ENCODE measurements at places on chromosomes 16 and 17.

DNA sequence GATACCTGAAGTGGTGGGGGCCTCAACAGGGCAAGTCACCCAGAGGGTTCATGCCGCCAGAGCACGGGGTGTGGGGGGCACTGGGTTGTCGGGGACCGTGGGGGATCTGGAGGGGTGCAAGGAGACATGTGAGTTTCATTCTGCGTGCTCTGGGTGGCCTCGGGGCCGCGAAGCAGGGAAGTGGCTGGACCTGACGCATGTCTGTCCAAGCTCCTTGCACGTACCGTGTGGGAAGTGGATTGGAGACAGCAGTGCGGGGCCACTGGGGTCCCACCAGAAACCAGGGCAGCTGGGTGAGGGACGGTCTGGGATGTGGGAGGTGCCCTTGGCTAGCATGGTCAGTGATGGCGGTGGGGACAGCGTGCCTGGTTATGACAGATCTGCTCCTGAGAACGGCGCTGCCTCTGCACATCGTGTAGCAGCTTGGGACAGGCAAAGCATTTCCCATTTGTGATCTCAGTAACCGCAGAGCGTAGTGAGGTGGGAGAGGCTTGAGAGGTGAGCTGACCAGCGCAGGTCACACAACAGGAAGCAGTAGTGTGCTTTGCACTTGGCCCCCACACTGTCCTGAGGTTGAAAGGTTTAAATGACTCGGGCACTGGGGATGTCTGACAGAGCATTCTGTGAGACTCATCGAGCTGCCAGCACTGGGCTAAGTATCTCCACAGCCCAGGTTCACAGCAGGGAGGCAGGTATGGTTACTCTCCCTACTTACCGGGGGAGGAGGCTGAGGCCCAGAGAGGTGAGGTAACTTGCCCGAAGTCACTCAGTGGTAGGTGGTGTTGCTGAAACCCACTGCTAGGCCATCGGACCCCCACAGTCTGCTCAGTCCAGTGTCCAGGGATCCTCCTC lies 114.4 kb downstream of the SOCS1 start:
- DNase-seq = no peak

DNA sequence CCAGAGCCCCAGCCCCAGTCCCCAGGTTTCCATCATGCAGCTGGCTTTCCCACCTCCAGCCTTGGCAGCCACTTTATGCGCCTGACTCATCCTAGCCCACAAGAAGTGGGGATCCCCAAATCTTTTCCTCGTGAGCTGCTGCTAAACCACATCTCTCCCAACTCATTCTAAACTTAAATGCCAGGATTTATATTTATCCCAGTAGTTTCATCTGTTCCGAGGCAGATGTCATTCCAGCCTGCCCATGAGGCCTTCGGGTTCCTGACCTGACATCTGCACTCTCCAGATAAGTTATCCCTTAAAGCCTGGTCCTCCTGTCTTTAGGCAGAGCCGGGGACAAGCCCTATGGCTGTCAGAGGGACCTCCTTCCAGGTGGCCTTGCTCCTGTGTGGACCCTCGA lies 16.6 kb downstream of the PLXDC1 start:
- no peak for DNase-seq

GRCh38 chr17:83106056-83106588 lies 26.7 kb downstream of the METRNL start:
- no peak for DNase-seq

GRCh38 chr17:79950306-79950705 lies 85.4 kb downstream of the TBC1D16 start:
- DNase-seq = no peak

GRCh38 chr16:4566144-4566543 lies 10.0 kb downstream of the C16orf96 start:
- DNase-seq = no peak

DNA sequence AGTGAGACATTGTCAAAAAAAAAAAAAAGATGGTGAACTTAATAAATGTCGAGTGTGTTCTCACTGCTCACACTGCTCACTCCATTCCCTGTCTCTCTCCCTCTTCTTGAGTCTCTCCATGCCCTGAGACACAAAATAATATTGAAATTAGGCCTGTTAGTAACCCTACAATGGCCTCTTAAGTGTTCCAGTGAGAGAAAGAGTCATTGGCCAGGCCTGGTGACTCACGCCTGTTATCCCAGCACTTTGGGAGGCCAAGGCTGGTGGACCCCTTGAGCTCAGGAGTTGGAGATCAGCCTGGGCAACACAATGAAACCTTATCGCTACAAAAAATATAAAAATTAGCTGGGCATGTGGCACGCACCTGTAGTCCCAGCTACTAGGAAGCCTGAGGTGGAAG lies 16.2 kb upstream of the CSF3 start:
- no peak for DNase-seq

DNA sequence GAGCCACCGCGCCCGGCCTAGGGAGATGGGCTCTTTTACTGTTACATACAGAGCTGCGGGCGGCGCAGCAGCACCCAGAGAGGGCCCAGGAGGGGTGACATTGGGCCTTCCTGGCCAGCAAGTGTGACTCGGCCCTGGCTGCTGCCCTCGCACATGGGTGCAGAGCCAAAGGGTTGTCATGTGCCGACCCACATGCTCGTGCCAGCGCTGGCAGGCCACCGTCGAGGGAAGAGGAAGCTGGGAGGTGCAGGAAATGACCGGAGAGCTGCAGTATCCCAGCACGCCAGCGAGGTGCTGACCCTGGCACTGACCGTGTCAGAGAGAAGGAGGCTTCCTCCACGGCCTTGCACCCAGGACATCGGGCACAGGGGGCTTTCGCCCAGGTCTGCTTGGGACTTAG lies 8.0 kb downstream of the ENDOV start:
- DNase-seq = no peak

- no peak for DNase-seq
Observed at GRCh38 chr16:86882586-86883280, 304.4 kb downstream of the FOXL1 start.

DNA sequence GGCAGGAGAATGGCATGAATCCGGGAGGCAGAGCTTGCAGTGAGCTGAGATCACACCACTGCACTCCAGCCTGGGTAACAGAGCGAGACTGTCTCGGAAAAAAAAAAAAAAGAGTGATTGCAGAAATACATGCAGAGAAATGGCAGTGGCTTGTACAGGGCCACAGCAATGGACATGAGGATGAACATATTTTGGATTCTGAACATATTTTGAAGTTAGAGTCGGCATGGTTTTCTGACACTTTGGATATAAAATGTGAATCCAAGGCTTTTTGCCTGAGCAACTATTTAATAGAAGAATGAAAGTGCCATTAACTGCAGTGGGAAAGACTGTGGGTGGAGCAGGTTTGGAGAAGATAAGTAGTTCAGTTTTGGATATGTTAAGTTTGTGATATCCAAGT lies 35.8 kb downstream of the CPD start:
- DNase-seq = no peak

DNA sequence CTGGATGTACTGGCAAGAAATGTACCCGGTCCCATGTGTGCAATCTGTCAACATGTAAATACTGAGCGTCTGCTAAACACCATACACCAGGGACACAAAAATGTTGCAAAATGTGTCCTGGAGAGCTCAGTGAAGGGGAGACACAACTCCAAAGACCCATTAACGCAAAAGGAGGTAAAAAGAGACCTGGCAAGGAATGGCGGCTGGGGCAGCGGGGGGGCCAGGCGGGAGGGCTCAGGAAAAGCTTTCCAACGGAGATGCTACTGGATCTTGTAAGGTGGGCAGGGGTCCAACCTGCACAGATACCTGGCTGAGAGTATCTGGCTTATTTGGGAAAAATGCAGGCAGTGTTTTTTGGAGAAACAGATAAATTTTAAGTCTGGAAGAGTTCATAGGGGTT lies 40.7 kb downstream of the ADCY9 start:
- no peak for DNase-seq

GRCh38 chr17:44568945-44569858 lies 11.9 kb downstream of the FZD2 start:
- DNase-seq = no peak

DNA sequence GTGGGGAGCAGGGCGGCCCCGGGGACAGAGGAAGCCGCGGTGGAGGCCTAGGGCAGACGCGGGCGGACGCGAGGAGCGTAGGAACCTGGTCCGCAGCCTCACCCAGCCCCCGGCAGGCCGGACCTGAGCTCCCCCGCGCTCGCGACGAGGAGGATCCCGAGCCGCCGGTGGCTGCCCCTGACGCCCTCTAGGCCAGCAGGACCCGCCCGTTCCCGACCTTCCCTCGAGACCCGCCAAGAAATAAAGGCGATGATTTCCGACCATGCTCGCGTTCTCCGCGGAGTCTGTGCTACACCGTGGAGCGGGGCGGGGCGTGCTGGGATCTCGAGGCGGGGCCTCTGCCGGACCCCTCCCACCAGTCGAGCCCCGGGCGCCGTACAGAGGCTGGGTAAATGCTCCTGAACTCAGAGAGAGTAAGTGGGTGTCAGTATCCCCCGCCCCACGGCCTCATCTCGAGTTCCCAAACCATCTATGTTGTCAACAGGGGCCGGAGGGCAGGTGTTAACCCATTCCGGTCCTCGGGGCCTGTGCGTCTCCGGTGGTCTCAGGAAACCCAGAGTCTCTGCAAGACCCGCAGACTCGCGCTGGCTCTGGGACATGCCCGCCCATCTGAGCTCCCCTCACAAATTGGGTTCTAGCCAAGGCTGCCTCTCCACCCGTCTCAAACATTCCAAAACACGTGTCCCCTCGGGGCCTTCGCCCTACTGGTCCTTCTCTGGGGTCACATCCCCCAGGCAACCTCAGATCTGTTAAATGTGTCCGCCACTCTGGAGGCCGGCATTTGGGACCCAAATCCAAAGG lies 13.7 kb downstream of the SYCE1L start:
- DNase-seq = peak; percentile 75

DNA sequence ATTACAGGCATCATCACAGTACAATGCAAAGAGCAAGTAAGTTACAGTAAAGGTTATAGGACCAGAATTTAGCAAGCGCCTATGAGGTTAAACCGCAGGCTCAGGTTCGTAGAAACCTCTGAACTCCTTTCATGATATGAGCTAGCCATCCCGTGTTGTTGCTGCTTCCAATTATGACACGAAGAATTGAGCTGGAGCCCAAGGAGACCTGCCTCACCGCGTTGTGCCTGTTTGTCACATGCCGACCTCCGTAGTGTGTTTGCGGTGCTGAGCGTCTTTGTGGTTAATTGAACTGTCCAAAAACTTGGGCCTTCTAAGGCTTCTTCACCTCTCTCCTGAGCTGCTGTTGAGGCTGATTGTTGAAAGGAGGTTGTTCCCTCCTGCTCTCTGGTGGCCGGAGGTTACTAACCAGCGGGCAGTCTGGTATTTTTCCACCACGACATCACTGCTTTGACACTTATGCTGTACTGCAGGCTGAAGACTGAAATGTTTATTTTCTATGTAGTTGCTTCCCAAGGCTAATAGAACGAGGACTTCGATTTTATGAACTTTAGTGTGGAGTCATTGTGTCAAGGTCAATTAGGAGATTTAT lies 67.5 kb downstream of the SEC14L1 start:
- no peak for DNase-seq

DNA sequence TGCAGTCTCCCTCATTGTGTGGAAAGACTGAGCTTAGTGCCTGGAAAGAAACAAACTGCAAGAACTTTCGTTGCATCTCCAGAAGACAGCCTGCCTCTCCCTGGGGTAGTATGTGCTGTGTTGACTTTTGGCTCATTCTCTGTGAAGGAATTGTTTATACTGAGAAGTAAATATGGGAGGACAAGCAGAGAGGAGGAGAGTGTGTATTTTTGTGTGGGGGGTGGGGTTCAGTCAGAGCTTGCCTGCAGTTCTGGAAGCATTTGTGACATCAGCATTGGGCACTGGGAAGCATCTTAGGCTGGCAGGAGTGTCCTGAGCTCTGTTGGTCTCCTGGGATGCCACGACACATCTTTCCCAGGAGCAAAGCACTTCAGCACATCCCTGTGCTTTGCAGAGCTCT lies 147.9 kb downstream of the HS3ST3B1 start:
- no peak for DNase-seq

DNA sequence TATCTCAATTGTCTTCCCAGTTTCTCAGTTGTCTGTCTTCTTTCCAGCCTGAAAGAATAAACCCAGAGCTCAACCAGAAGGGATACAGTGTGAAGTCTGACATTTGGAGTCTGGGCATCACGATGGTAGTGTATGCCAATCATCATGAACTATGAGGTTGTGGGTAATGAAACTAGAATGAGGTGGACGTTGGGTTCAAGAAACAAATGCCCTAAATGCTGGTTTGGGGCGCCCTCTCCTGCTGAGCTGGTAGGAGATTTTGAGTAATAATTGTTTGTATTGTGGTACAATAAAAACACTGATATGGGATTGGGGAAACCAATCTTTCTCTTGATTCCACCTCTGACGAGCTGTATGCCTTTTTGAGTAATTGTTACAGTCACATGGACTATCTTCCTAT lies 110.4 kb downstream of the MAP2K6 start:
- no peak for DNase-seq

DNA sequence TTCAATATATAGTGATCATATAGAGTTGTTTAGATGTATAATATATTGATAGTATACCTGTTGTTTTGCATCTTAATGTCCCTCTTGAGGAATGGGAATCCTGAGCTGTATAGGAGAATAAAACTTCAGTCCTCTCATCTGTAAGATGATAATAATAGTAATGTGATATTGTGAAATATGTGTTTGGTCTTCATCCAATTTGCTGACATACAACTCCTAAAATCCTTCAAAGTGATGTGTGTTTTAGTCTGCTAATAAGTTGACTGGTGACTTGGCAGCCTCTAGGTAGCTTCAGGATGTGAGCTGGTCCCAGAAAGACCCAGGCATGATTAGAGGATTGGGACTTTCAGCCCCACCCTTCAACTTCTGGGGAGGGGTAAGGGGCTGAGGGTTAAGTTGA lies 22.8 kb upstream of the NFAT5 start:
- no peak for DNase-seq

GRCh38 chr17:63232565-63233310 lies 213.4 kb downstream of the CYB561 start:
- no peak for DNase-seq

DNA sequence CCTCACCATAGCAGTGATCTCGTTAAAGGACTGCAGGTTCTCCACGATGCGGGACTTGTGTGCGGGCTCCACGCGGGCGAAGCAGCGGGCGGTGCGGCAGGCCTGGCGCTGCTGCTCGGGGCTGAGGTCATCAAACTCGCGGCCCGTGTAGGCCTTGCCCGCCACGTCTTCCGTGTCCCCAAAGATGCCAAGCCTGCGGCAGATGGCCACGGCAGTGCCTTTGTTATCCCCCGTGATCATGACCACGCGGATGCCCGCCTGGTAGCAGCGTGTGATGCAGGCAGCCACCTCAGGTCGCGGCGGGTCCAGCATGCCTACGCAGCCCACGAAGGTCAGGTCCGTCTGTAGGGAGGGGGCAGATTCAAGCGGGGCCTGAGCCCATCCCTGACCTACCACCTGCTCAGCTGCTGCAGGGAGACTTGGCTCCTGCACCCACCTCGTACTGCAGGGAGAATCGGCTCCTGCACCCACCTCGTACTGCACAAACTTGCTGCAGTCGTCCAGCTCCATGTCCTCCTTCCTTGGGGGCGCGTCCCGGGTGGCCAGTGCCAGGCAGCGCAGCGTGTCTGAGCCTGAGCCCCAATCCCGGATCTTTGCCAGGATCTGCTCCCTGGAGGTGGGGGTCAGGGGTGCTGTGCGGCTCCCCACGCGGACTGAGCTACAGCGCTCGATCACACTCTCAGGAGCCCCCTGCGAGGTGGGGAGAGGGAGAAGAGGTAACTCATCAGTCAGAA lies 23.1 kb downstream of the ATP2A3 start:
- no peak for DNase-seq

GRCh38 chr17:79057737-79058385 lies 16.8 kb upstream of the ENGASE start:
- no peak for DNase-seq
